NCI-H526 treated with DMSO at 0.1 percent for 48 hours (cell line): ENCODE measurements at places on chromosomes 2 and 18.

- DNase-seq = no peak
Measured at GRCh38 chr2:113351375-113352355, 72.9 kb upstream of the PAX8 start.

DNA sequence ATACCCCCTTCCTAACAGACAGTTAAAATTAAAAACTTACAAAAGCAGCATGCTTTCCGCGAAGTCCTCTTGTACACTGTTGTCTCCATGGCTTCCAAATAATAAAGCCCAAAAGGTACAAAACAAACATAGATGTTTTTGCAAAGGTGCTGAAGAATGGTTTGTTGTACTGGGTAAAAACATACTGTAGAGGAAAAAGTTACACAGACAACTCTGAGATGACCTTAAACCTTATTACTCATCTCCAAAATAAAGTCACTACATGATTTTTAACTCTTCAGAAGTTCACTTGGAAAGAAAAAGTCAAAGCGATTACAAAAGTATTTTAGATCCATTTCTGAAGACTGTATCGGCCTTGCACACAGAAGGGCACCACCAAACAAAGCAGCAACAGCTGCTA is 6.1 kb downstream of the SLC35F5 start:
- DNase-seq = no peak

DNA sequence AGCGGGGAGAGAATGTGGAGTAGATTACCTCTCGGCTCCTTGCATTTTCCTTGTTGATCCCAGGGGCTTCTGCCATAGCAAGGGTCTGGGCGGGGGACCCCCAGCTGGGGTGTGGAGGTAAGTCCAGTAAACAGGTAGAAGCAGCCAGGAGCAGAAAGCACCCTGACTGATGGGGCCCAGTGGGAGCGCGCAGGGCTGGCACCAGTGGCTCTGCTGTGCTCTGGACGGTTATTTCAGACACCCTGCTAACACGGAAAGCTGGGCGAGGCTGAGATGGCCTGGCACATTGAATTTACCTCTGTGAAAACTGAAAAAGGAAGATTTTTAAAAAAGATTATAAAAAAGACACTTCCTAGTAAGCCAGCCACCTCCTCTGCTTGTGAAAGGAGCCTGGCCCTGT is 109.6 kb upstream of the STPG4 start:
- DNase-seq = no peak

- DNase-seq = no peak
Measured at GRCh38 chr2:169298007-169298406, 64.3 kb downstream of the LRP2 start.

DNA sequence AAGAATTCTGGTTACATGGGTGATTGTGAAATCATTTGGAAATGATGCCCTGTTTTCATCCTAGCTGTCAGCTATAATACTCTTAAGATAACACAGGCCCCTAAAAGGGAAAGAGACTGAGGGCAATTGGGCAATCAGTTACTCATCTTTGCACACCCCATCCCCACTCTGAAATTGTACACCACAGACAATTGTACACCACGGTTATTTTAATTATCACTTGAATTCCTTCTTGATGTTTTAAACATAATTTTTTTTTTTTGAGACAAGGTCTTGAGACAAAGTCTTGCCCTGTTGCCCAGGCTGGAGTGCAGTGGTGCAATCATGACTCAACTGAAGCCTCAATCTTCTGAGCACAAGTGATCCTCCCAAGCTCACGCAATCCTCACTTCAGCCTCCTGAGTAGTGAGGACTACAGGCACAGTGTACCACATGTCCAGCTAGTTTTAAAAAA is 862.4 kb upstream of the ACVR2A start:
- DNase-seq = no peak

- DNase-seq = no peak
Measured at GRCh38 chr2:70482401-70482800, 71.2 kb downstream of the TGFA start.

- no peak for DNase-seq
Measured at GRCh38 chr2:158644139-158644538, 151.0 kb upstream of the DAPL1 start.

DNA sequence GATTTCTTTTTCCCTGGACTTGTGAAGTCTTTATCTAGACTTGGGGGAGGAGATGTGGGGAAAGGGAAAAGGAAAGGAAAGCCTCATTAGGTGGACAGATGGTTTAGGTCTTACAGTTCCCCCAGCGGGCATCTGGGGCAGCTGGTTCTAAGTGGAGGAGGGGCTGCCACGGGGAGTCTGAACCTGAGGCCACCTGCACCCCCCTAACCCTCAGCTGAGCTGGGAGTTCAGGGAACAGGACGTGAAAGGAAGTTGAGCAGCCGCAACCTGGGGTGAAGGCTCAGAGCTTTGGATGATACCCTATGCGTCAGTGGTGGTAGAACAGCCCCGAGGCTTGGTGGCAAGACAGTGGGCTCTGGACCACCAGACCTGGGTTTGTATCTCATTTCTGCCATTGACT is 26.8 kb downstream of the ITM2C start:
- DNase-seq = no peak

DNA sequence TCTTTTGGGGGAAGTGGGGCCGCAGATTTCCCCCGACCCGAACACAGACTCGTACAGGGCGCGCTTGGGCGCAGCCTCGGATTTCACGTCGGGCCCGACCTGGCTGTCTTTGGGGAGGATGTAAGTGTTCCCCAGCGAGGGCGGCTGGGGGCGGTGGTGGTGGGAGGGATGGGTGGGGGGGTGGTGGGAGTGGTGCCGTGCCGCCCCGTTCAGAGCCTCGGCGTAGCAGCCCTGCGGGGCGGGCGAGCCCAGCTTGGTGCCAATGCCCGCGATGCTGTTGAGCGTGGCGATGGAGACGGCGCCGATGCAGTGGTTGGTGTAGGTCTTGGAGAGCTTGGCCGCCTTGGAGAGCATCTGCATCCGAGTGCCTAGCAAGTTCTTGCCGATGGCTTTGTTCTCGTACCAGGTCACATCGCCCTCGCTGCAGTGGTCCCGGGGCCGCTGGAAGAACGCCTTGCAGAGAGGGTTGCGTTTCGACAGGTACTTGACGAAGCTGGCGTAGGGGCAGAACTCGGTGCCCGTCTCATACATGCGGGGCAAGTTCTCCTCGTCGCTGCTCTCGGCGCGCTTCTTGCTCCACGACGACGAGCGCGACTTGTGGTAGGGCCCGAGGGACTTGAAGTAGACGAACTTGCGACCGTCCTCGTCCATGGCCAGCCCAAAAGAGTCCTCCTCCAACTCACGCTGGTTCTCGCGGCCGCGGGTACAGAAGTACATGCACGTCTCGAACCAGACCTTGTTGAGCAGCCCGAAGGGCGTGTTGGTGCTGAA is 1.3 kb downstream of the KCTD1 start:
- DNase-seq = no peak

DNA sequence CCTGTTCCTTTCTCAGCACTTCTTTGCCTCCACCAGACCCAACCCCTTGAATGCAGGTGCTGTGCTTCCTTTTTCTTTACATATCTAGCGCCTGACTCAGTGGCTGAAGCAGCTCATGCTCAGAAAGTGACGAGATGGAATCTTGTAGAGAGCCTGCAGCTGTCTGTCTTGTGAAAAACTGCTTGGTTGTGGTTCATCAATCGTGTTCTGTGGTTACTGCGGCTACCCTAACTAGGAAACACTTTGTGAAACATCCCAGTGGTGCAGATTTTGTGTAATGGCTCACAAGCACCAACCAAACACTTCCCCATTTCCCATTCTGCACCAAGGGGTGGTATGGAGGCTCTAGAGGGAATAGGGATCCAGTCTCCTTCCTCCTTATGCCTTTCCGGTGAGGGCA is 307.2 kb upstream of the MMADHC start:
- no peak for DNase-seq

GRCh38 chr2:24855726-24856125 is 62.5 kb downstream of the CENPO start:
- no peak for DNase-seq
